Lower lobe of right lung (tissue), 2 donors: ENCODE measurements at places on chromosomes 4 and X. TPM values are rescaled to one million over a fixed set of nuclear protein-coding genes. Genes with fewer than 3 reads are reported as not detected.

Gene GLRB
- total RNA-seq: 2.6 TPM

Gene TLR6
- 12.4 TPM for total RNA-seq

Gene ENPEP
- 8.2 TPM for total RNA-seq

Gene PDCL2
- total RNA-seq: not detected

Gene ADH1A
- total RNA-seq: 3.0 TPM

Gene GRK4
- total RNA-seq: 7.1 TPM

Gene HTRA3
- 15.5 TPM for total RNA-seq

Gene HSFX4
- not detected for total RNA-seq

Gene SLC49A3
- total RNA-seq: 31.5 TPM

Gene STARD8
- 36.5 TPM for total RNA-seq

Gene CXCR3
- total RNA-seq: 1.9 TPM

Gene CENPVL1
- total RNA-seq: not detected

Gene KLHL13
- 3.9 TPM for total RNA-seq

Gene CD38
- total RNA-seq: 8.5 TPM

Gene DGKQ
- 18.8 TPM for total RNA-seq

Gene CD99L2
- total RNA-seq: 33.2 TPM

Gene ARHGAP36
- total RNA-seq: not detected

Gene ASB9
- total RNA-seq: 6.0 TPM

Gene GPR119
- total RNA-seq: not detected

Gene PLK4
- total RNA-seq: 2.0 TPM

Gene CYTL1
- 1.4 TPM for total RNA-seq

Gene GUCY1B1
- total RNA-seq: 18.1 TPM

Gene C4orf36
- total RNA-seq: 1.6 TPM

Gene VCX3B
- total RNA-seq: not detected

Gene RAB9B
- 0.59 TPM for total RNA-seq

Gene MGAT4D
- total RNA-seq: not detected

Gene ARSD
- 30.7 TPM for total RNA-seq

Gene HTN3
- total RNA-seq: not detected

Gene CENPE
- 3.4 TPM for total RNA-seq

Gene DAPP1
- 15.1 TPM for total RNA-seq

Gene MAGED4B
- 6.4 TPM for total RNA-seq

Gene PI4K2B
- total RNA-seq: 21.1 TPM

Gene NALF2
- 0.12 TPM for total RNA-seq

Gene BTK
- total RNA-seq: 62.8 TPM

Gene ARMCX2
- 24.8 TPM for total RNA-seq

Gene LINC00632
- 173 TPM for total RNA-seq

Gene RAB39B
- 0.95 TPM for total RNA-seq

Gene MAGEB17
- total RNA-seq: not detected

Gene IL15
- total RNA-seq: 9.7 TPM

Gene NAT8L
- total RNA-seq: 0.24 TPM

Gene THAP9
- total RNA-seq: 5.0 TPM

Gene SLC6A14
- total RNA-seq: 45.4 TPM

Gene EGF
- total RNA-seq: 3.5 TPM

Gene PCDH10
- 0.71 TPM for total RNA-seq

Gene YIPF7
- total RNA-seq: not detected

Gene IRF2
- total RNA-seq: 53.3 TPM

Gene PDZD11
- total RNA-seq: 23.0 TPM

Gene CMC4
- total RNA-seq: 6.9 TPM

Gene MAOB
- total RNA-seq: 23.4 TPM

Gene PLS3
- total RNA-seq: 138 TPM

Gene ANTXR2
- total RNA-seq: 62.8 TPM

Gene ACE2
- 2.6 TPM for total RNA-seq

Gene RBMXL3
- not detected for total RNA-seq

Gene PPP1R2C
- total RNA-seq: not detected

Gene TTC29
- 4.5 TPM for total RNA-seq

Gene NXF2
- 0.35 TPM for total RNA-seq

Gene GATA1
- total RNA-seq: 1.2 TPM
